Central memory CD8-positive, alpha-beta T cell (primary cell): ENCODE measurements at places on chromosomes 16 and 17.

- H3K27me3 ChIP-seq: no peaks in the 10 kb centered on the region
- no peak overlapping the region for H3K27ac ChIP-seq
- H3K4me1 ChIP-seq: no peaks in the 10 kb centered on the region
- no peak for DNase-seq
- H3K36me3 ChIP-seq: no peaks in the 10 kb centered on the region
These were observed 216.2 kb downstream of the RBFOX1 start for GRCh38 chr16:7548796-7549318.

- no peaks in the 10 kb centered on the region for H3K36me3 ChIP-seq
- H3K27me3 ChIP-seq: no peaks in the 10 kb centered on the region
- no peaks in the 10 kb centered on the region for H3K4me1 ChIP-seq
- no peak for DNase-seq
- H3K4me3 ChIP-seq: no peak overlapping the region
These were observed 25.0 kb upstream of the KCNJ2 start for GRCh38 chr17:70144260-70144846.

- H3K4me3 ChIP-seq: no peak overlapping the region
- no peak for DNase-seq
- peaks cover 10% of the 10 kb centered on the region for H3K27me3 ChIP-seq
- H3K4me1 ChIP-seq: no peaks in the 10 kb centered on the region
- H3K27ac ChIP-seq: no peak overlapping the region
- no peaks in the 10 kb centered on the region for H3K36me3 ChIP-seq
These were observed 156.4 kb downstream of the ZFHX3 start for GRCh38 chr16:72891291-72892227.

- peak overlapping the region; percentile 70 for H3K27ac ChIP-seq
- peaks cover 66% of the 10 kb centered on the region for H3K36me3 ChIP-seq
These were observed 3.0 kb downstream of the ARHGDIA start for GRCh38 chr17:81867991-81868673.

GRCh38 chr16:16176328-16176727, 47.0 kb downstream of the ABCC6 start:
- peaks cover 18% of the 10 kb centered on the region for H3K27me3 ChIP-seq
- no peak for DNase-seq
- no peak overlapping the region for H3K27ac ChIP-seq

DNA sequence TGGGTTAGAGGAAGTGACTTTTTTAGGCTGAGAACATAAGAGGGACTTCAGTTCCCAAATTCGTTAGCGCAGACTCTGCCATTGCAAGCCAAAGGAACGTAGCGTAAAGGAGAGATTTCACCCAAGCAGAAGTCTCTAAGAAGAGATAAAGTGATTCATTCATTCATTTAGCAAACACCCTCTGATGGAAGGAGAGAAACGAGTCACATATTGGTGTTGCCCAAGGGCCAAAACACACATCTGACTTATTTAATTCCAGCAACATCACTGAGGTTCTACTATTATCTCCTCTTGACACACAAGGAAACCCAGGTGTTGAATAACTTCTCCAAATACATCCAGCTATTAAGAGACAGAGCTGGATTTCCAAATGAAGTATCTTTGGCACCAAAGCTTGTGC, 85.7 kb upstream of the CACNG3 start:
- H3K36me3 ChIP-seq: peaks cover 44% of the 10 kb centered on the region
- H3K4me3 ChIP-seq: no peak overlapping the region
- H3K4me1 ChIP-seq: peaks cover 15% of the 10 kb centered on the region
- no peak overlapping the region for H3K27ac ChIP-seq

- H3K4me3 ChIP-seq: peak overlapping the region; percentile 92
- H3K36me3 ChIP-seq: peaks cover 17% of the 10 kb centered on the region
- DNase-seq: no peak
- peaks cover 48% of the 10 kb centered on the region for H3K4me1 ChIP-seq
- no peaks in the 10 kb centered on the region for H3K27me3 ChIP-seq
These were observed 935 bp downstream of the USP32 start for GRCh38 chr17:60390925-60391470.

DNA sequence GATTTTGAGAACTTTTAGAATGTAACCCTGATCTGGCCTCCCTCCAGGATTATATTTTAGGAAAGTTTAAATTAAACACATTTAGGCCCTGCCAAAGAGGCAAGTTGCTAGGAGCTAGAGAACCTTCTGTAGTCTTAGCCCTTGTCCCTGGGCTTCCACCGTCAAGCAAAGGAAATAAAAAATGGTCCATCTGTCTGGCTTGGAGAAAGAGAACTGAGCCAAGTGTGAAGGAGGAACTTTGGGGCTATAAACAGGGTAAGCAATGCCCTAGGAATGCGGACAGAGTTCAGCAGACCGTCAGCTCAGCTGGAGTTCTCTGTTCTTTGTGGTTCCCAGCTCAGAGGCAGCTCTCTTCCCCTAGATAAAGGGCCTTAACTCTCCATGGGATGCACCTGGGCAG, 29.6 kb downstream of the RCVRN start:
- H3K4me3 ChIP-seq: no peak overlapping the region
- peaks cover 69% of the 10 kb centered on the region for H3K27me3 ChIP-seq
- no peak overlapping the region for H3K27ac ChIP-seq
- no peaks in the 10 kb centered on the region for H3K4me1 ChIP-seq

DNA sequence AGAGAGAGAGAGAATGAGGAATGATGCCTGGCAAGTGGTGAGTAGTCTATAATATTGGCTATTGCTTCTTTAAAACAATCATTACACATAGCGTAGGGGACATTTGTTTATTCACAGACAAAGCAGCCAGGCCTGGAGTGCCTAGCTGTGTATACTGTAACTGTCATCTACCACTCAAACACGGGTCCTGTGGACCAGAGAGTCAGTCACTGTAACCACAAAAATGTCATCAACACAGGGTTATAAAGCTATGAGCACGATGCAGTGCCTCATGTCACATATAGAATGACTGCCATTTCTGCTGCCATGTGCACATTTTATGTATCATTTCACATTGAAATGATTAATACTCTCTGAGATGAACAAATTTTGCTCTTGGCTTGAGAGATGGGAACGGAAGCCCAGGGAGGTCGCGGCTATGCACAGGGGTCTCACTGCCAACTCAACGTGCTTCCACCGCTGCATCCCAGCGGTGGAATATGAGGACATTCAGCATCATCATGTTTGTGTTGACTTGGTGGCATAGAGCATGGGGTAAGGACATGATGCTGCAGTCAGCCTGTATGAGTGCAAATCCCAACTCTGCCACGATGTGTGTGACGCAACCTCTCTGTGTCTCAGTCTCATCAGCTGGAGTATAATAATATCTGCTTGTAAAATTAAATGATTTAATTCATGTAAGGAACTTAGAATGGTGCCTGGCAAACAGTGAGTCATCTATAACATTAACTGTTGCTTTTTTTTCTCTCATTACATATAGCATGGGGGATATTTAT, 3.3 kb downstream of the MT1H start:
- no peak overlapping the region for H3K4me3 ChIP-seq
- H3K36me3 ChIP-seq: no peaks in the 10 kb centered on the region
- H3K4me1 ChIP-seq: peaks cover 17% of the 10 kb centered on the region
- no peak for DNase-seq
- H3K27ac ChIP-seq: no peak overlapping the region

- H3K27me3 ChIP-seq: no peaks in the 10 kb centered on the region
- peaks cover 32% of the 10 kb centered on the region for H3K4me1 ChIP-seq
- no peak for DNase-seq
- H3K27ac ChIP-seq: peak overlapping the region; percentile 27
These were observed 19.3 kb downstream of the ITGAL start for GRCh38 chr16:30491744-30492308.

DNA sequence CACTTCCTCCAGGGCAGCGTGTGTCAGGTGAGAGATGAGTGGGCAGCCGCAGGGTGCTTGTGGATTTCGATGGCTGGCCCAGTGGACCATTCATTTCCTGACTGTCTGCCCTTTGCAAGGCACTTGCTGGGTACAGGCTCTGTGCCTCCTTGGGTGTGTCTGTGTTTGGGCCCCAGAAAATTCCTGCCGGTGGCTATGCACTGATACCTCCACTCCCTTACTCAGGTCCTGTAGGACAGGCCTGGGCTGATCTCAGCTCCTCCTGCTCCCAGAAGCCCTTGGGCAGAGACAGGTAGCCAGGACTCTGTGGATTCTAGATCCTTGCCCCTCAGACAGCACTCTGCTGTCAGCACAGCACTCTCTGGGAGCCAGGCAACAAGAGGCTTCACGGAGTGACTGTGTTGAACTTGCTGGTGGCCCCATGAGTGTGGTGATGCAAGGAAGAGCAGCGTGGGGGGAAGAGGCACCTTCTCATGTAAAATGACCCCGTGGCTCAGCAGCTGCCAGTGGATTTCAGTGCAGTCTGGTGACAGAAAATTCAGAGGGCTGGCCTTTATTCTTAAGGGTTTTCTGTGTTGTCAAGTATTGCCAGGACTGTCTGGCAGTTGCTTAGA, 29.0 kb downstream of the PGS1 start:
- peak overlapping the region; percentile 57 for H3K27ac ChIP-seq
- no peak overlapping the region for H3K4me3 ChIP-seq
- peaks cover 38% of the 10 kb centered on the region for H3K4me1 ChIP-seq
- no peaks in the 10 kb centered on the region for H3K27me3 ChIP-seq

DNA sequence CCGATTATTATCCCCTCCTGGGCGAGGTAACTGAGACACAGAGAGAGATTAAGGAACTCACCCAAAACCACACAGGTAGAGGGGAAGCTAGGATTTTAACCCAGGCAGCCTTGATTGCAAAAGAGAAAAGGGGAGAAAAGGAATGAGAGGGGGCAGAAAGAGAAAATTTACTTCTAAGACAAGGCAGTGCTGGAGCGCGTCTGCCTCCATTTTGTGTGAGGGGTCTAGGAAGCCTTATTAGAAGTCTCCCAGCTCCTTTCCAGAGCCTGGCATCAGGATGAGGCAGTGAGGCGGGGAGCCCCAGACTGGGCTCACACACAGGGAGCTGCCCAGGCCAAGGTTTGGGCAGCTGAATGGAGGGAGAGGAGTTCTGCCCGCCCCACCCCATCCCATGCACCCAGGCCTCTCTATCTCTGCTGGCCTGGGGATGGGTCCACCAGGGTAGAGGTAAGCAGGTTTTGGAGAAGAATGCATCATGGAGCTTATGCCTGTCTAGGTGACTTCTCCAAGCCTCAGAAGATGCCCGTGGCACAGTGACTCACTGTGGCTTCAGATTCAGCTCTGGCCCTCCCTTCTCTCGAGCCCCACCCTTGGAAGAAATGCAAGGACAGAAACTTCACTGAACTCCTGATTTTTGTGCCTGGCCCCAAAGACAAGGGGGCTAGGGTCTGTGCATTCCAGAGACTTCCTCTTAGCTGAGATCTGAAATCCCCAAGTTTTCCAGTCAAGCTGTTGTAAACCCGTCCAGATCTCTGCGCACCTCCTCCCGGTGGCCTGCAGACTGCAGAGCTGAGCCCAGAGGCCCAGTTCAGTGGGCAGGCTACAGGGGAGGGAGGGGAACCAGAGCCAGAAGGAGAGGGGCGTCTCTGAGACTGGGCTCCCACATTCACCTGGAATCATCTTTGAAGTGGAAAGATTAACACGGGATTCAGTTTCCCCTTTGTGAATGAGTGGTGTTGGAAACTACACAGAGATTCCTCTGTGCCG, 95.1 kb upstream of the CDH5 start:
- peaks cover 23% of the 10 kb centered on the region for H3K4me1 ChIP-seq
- H3K27ac ChIP-seq: no peak overlapping the region
- no peak overlapping the region for H3K4me3 ChIP-seq
- DNase-seq: no peak

DNA sequence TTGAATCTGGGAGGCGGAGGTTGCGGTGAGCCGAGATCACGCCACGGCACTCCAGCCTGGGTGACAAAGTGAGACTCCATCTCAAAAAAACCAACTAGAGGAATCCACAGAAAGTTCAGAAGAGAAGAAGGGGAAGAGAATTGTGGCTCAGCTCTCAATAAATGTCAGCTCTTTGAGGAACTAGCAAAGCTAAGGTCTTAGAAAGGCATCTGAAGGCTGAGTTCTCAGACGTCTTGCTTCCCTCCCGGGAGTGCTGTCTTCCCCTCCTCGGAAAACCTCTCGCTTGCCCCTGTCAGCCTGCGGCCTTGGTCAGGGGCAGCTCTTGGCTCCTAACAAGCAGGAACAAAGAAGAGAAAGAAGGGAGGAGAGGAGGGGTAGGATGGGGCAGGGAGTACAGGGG, 5.3 kb downstream of the SHPK start:
- H3K4me1 ChIP-seq: peaks cover 16% of the 10 kb centered on the region
- H3K4me3 ChIP-seq: no peak overlapping the region
- DNase-seq: no peak
- no peaks in the 10 kb centered on the region for H3K27me3 ChIP-seq
- peaks cover 25% of the 10 kb centered on the region for H3K36me3 ChIP-seq

- peaks cover 15% of the 10 kb centered on the region for H3K4me1 ChIP-seq
- no peaks in the 10 kb centered on the region for H3K36me3 ChIP-seq
- DNase-seq: no peak
- H3K27me3 ChIP-seq: no peaks in the 10 kb centered on the region
These were observed 51.7 kb downstream of the ARHGAP27 start for GRCh38 chr17:45380991-45381390.

- no peaks in the 10 kb centered on the region for H3K27me3 ChIP-seq
- peak overlapping the region; percentile 96 for H3K27ac ChIP-seq
- peaks cover 35% of the 10 kb centered on the region for H3K36me3 ChIP-seq
- H3K4me1 ChIP-seq: peaks cover 55% of the 10 kb centered on the region
- DNase-seq: no peak
- peak overlapping the region; percentile 95 for H3K4me3 ChIP-seq
These were observed 302 bp downstream of the LITAF start for GRCh38 chr16:11586378-11586855.

- no peak overlapping the region for H3K27ac ChIP-seq
- no peaks in the 10 kb centered on the region for H3K36me3 ChIP-seq
- H3K4me1 ChIP-seq: no peaks in the 10 kb centered on the region
- H3K4me3 ChIP-seq: no peak overlapping the region
- peaks cover 13% of the 10 kb centered on the region for H3K27me3 ChIP-seq
These were observed 22.3 kb upstream of the MILR1 start for GRCh38 chr17:64426596-64426995.

DNA sequence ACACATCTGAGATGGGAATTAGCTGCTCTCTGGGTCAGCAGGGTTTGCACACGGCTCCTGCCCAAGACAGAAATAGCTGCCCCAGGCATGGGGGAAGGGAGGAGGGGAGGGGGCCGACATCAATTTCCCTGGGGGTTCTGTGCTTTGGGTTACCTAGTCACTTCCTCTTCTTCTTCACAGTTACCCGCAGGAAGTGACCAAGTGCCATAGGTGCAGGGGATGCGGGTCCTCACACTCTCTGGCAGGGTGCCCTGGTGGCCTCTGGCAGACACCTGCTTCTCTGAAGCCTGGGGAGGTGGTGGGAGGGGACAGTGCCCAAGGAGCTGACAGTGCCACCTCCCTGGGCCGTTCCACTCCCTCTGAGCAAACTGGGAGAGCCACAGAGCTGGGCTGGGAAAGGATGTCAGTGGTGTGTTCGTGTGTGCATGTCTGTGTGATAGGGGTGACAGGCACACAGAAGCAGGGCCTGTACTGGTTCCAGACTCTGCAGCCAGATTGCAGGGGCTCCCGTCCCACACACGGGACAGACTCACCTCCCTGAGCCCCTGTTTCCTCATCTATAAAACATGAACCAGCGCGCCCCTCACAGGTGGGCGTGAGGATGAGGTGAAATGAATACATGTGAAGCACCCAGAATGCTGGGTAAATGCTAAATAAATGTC, 18.2 kb downstream of the SCN4A start:
- peak overlapping the region; percentile 41 for H3K4me3 ChIP-seq
- DNase-seq: peak; percentile 26
- H3K27ac ChIP-seq: peak overlapping the region; percentile 75
- peaks cover 25% of the 10 kb centered on the region for H3K4me1 ChIP-seq
- no peaks in the 10 kb centered on the region for H3K27me3 ChIP-seq
- peaks cover 3% of the 10 kb centered on the region for H3K36me3 ChIP-seq

- H3K27ac ChIP-seq: no peak overlapping the region
- H3K36me3 ChIP-seq: no peaks in the 10 kb centered on the region
- H3K27me3 ChIP-seq: peaks cover 18% of the 10 kb centered on the region
These were observed 2.4 kb upstream of the SLC47A2 start for GRCh38 chr17:19718613-19719354.

- no peaks in the 10 kb centered on the region for H3K27me3 ChIP-seq
- no peak for DNase-seq
- H3K27ac ChIP-seq: no peak overlapping the region
- no peak overlapping the region for H3K4me3 ChIP-seq
- H3K4me1 ChIP-seq: peaks cover 20% of the 10 kb centered on the region
- H3K36me3 ChIP-seq: peaks cover 35% of the 10 kb centered on the region
These were observed 3.1 kb downstream of the HIC1 start for GRCh38 chr17:2057760-2058585.
